Umbilical cord (tissue), 2 donors: ENCODE measurements at places on chromosomes 12 and 14. TPM values are rescaled to one million over a fixed set of nuclear protein-coding genes. Genes with fewer than 3 reads are reported as not detected.

Gene TDRD9
- 0.96 TPM for total RNA-seq

Gene HOXC10
- 3.4 TPM for total RNA-seq

Gene ARL6IP4
- 105 TPM for total RNA-seq

Gene CAPS2
- 18.1 TPM for total RNA-seq

Gene WASHC3
- 93.2 TPM for total RNA-seq

DNA sequence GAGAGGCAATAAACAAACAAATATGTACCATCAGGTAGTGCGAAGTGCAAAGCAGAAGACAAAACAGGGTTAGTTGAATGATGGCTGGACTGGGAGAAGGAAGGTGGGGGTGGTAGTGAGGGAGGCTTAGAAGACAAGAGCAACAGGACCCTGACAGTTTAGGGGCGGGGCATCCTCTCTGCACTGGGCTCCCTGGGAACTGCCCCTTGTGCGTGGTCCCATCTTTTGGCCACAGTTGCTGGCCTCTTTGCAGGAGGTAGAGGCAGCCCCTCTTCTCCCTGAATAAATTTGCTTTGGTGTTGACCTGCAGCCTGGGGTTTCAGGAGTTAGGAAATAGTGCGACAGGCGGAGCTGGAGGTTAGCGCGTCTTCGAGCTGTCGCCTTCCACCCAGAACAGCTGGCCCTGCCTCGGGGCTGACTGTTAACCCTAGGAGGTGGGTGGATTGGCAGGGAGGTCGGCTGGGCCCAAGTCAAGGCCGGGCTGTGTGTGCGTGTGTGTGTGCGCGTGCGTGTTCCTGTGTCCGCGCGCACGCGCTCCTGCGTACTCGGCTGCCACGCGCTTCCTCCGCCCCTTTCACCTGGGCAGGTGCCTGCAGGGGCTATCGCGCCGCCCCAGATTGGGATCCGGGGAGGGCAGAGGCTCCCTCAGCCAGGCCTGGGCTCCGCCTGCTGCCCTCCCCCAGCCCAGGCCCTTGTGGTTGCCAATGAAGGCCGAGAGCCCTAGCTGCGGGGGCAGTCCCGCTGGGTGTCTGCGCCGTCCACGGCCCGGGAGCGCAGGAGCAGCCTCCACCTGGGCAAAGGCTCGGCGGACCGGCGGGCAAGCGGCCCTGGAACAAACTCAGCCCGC lies 180.8 kb downstream of the ADCK1 start:
- DNase-seq = peak; percentile 5

- no peak for DNase-seq
These were observed 3.5 kb downstream of the ZBTB25 start for GRCh38 chr14:64500088-64500487.

GRCh38 chr14:106666341-106666740 lies 1140.0 kb downstream of the TMEM121 start:
- no peak for DNase-seq

DNA sequence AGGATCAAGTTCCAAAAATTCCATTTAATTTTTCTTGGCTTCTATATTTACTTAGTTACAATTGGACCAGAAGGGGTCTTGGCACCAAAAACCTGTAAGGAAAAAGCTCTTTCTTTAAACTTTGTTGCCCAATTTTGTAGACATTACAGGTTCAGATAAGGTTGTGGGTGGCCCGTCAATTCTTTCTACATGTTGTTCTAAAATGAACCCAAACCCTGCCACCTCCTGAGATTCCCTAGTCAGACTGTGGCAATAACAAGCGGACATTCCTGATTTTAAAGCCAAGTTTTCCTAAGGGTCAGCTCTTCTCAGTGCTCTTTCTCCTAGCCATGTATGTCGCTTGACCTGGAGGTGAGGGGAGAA lies 45.0 kb upstream of the GSG1 start:
- no peak for DNase-seq

DNA sequence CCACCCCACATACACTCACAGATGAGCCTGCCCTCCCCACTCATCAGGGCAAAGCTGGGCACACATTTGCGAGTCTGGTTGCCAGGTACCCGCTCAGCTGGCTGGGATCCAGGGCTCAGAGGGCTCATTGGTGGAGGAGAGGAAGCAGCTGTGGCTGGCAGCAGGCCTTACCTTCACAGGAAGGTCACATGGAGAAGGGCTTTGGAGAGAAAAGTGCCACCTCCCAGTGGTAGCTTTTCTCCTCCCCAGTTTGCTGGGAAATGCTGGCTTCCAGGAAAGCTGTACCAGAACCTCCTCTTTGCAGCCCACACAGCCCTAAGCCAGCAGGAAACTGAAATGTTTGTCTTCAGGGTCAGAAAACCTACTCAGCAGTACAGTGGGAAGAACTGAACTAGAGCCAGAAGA lies 55.6 kb downstream of the LGMN start:
- no peak for DNase-seq

- DNase-seq = no peak
These were observed 110.9 kb downstream of the SCAF11 start for GRCh38 chr12:45879363-45879895.

DNA sequence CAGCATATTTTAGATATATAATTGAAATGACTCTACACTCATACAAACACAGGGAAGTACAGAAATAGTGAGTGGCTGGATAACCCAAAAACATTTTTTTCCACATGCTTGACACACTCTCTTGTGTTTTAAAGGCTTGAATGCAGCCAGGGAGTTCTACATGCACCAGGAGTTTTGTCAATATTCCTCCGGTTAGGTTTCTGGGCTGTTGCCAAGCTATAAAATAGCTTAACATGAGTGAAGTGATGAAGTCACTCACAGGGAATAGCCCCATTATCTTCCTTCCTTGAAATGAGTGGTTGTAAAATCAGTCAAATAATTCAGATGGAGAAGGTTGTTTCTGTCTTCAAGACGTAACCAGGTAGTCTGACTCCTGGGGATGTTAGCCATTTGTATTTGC lies 582.7 kb downstream of the SLC6A15 start:
- no peak for DNase-seq

- DNase-seq = peak; percentile 41
These were observed 3.7 kb upstream of the IGF1 start for GRCh38 chr12:102484017-102484416.

- peak; percentile 42 for DNase-seq
These were observed 115.0 kb downstream of the TPH2 start for GRCh38 chr12:72053604-72054003.

GRCh38 chr12:49891476-49891875 lies 12.2 kb downstream of the FAIM2 start:
- no peak for DNase-seq

DNA sequence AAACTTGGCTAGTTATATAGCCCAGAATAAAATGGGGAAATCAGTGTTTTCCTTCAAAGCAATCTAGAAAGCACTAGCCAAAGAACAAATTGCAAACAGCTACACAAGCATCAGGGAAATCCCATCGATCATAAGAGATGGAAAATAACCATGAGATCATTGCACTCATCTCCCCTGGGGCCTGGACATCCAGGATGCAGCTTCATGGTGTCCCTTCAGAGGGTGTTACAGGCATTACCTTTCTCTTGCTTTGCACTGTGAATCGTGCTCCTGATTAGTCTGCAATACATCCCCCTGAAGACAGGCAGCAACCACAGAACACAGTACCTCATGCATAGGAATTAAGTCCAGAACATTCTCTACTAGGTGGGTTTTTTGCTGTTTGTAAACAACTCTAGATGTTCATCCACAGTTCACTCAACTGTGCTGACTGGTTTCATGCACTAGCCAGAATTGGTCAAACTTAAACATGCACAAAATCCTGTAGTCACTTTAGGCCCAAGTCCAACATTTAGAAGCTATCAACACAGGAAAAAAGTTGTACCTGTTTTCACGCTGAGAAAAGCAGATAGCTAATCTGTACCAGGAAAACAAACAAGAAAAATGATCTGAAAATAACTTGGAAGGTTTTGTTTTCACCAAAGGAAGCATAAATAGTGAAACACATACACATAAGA lies 120.1 kb downstream of the ZFP36L1 start:
- no peak for DNase-seq

DNA sequence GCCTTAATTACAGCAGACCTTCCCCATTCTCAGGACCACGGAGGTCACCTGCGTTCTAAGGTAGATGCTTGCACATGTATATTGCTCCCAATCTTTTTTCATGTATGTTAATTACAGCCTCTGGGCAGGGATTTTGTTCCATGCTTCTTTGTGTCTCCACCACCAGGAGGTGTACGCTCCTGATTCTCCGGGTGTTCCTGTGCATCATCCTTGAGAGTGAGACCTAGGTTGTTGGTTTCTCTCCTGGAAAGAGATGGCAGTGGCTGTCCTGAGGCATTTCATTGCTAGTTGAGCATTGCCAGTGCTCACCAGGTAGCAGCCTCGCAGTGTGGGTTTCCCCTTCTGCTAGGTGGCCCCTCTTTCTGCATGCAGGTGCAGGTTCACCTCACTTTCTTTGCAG lies 52.8 kb downstream of the KCNK13 start:
- DNase-seq = no peak

GRCh38 chr14:76765461-76765931 lies 4.2 kb downstream of the VASH1 start:
- DNase-seq = no peak

DNA sequence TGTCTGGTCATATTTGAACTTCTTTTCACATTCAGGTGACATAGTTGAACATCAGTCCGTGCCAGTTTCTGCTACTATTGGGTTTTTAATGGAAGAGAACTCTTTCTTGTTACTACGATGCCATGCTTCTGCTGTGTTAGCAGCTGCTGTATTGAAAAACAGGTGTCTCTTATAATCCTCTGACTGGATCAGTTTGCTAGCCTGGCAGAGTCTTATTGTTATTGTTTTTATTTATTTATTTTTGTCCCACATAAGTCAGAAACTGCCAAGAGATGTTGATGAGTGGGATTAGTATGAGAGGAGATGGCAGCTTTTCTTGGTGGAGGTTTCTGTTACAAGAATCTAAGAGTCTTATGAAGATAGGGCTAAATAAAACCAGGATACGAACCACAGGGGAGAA lies 14.6 kb downstream of the ETV6 start:
- no peak for DNase-seq

- no peak for DNase-seq
These were observed 328.3 kb downstream of the TMEM121 start for GRCh38 chr14:105854600-105855245.

- DNase-seq = no peak
These were observed 13.2 kb downstream of the FOXN4 start for GRCh38 chr12:109295764-109296425.

DNA sequence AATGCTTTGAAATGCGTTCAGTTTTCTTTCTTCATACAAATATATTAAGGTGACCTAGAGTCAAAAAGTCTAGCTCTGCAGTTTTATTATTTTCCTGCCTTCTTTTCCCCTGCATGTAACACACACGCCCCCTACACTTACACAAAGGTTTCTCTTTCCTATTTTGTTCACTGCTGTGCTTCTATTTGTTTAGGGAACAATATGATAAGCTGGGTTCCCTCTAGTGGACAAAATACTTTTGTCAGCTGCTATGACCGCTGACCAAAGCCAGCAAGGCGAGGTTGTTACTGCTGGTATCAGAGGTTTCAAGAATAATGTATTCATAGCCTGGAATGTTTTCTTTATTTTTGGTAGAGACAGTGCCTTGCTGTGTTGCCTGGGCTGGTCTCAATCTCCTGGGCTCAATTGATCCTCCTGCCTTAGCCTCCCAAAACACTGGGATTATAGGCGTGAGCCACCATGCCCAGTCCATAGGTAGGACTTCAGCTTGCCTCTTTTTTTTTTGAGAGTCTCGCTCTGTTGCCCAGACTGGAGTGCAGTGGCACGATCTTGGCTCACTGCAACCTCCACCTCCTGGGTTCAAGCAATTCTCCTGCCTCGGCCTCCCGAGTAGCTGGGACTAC lies 33.4 kb downstream of the FNTB start:
- DNase-seq = peak; percentile 70

GRCh38 chr14:95341564-95341963 lies 21.9 kb upstream of the CLMN start:
- DNase-seq = peak; percentile 38
